ENCODE measurements at places on chromosomes 13 and 19. TPM values are rescaled to one million over a fixed set of nuclear protein-coding genes. Genes with fewer than 3 reads are reported as not detected.

The KIR2DL3 gene
- total RNA-seq: 0.45 TPM

The RXFP2 gene
- not detected for total RNA-seq

The ZNF443 gene
- 4.1 TPM for total RNA-seq

- H3K4me3 ChIP-seq: no peak overlapping the region
- DNase-seq: no peak
- peaks cover 5% of the 10 kb centered on the region for H3K36me3 ChIP-seq
- no peak overlapping the region for H3K27ac ChIP-seq
- no peaks in the 10 kb centered on the region for H3K27me3 ChIP-seq
Measured at GRCh38 chr13:78655906-78656305, 3.0 kb downstream of the OBI1 start.

- H3K27ac ChIP-seq: no peak overlapping the region
- DNase-seq: no peak
- no peaks in the 10 kb centered on the region for H3K36me3 ChIP-seq
- H3K27me3 ChIP-seq: no peaks in the 10 kb centered on the region
- H3K4me3 ChIP-seq: no peak overlapping the region
Measured at GRCh38 chr19:38515896-38516295, 82.4 kb downstream of the RYR1 start.
